ENCODE measurements at places on chromosomes 5 and 9. TPM values are rescaled to one million over a fixed set of nuclear protein-coding genes. Genes with fewer than 3 reads are reported as not detected.

GRCh38 chr9:100322954-100323536 is 29.7 kb downstream of the TEX10 start:
- no peak for DNase-seq

The MED10 gene
- 30.3 TPM for total RNA-seq

The MIER3 gene
- 20.1 TPM for total RNA-seq

- no peak for DNase-seq
Observed at GRCh38 chr9:137789295-137789895, 88.2 kb upstream of the CACNA1B start.

GRCh38 chr9:95552814-95553546 is 36.2 kb upstream of the PTCH1 start:
- DNase-seq: no peak

DNA sequence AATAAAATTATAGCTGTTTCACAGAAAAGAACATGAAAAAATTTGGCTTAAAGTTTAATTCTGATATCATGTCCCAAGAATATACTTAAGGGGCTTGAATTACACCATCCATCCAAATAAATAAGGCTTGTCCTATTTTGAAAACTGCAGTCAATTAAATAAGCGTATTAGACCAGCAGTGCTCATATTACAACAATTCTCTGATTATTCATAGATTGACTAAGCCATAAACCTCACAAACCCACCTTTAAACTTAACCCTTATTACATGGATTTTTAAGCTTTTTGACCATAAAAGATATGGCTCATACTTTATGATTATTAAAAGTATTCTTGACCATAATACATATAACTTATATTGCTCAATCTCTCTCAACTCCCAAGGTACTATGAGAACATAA is 127.9 kb downstream of the ELAVL2 start:
- no peak for DNase-seq

The PURA gene
- total RNA-seq: 32.4 TPM

DNA sequence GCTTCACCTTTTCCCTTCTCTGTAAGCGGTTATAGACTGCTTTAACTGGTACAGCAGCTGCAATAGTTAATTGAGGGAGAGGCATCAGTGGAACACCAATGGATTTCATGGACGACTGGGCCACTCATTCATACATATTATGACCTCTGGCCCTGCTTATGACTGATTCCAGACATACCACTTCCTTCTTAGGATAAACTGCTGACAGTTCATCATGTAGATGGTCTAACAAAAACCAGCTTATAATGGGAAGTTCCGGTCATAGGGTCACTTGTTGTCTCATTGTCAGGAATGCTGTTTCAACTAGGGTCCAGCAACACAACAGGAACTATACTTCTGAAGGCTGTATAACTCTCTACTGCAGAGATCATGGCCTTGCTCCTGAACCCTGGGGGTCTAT is 265.2 kb upstream of the RASA1 start:
- DNase-seq: no peak

DNA sequence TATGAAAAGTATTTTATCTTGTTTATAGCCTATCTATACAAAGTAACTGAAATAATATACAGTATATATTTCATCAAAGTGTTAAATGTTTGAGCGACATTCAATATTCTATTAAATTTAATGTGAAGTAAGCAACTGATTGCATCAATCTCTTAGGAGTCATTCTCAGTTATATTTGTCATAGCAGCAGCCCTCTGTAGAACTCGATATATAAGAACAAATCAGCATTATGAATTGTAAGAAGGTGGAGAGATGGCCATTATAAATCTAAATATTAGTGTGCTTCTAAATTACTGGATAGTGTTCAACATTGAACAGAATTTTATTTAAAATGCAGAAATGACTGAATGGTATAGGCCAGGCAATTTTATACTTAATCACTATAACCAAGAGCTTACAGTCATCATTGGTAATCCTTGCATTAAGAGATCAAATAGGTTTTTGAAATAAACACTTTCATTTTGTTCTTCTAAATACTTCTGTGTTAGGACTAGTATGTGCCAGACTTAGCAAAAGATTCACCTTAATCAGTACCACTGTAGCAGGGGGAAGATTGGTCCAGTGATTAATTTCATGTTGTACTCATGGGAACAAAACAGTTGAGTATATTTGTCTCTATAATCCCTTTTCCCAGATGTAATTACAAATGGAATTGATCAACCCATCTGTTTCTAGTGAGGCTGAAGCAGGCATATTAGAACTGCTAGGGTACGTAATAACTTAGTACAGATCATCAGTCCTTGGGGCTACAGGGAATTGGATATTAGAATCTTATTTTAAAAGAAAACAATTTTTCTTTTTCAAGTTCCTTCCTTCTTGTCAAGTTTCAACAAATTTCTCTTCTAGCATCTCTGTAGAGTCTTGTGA is 108.3 kb upstream of the TYRP1 start:
- DNase-seq: no peak

The DNAJB5 gene
- total RNA-seq: 6.0 TPM

DNA sequence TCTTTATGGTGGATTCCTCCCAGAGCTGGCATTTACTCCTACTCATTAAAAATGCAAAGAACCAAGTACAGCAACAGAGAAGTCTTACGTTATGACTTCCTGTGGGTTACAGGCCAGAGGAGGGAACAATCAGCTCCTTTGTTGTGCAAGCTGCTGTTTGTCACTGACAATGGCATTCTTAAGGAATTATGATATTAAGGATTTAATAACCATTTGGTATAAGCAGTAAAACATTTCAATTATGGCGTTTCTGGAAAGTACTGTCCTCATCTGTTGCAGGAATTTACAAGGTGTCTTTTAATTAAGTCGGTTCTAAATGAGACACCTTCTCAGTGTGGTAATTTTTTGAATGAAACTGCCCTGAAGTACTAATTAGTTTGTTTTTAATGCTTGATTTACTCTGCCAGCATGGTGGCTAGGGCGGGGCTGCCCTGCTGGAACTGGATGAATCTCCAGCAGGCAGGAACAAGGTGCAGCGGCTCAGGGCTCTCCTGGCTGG is 49.1 kb upstream of the VDAC1 start:
- no peak for DNase-seq

- no peak for DNase-seq
Observed at GRCh38 chr5:52731274-52732027, 56.3 kb upstream of the ITGA1 start.

GRCh38 chr9:115261656-115262081 is 143.7 kb upstream of the TNC start:
- no peak for DNase-seq

DNA sequence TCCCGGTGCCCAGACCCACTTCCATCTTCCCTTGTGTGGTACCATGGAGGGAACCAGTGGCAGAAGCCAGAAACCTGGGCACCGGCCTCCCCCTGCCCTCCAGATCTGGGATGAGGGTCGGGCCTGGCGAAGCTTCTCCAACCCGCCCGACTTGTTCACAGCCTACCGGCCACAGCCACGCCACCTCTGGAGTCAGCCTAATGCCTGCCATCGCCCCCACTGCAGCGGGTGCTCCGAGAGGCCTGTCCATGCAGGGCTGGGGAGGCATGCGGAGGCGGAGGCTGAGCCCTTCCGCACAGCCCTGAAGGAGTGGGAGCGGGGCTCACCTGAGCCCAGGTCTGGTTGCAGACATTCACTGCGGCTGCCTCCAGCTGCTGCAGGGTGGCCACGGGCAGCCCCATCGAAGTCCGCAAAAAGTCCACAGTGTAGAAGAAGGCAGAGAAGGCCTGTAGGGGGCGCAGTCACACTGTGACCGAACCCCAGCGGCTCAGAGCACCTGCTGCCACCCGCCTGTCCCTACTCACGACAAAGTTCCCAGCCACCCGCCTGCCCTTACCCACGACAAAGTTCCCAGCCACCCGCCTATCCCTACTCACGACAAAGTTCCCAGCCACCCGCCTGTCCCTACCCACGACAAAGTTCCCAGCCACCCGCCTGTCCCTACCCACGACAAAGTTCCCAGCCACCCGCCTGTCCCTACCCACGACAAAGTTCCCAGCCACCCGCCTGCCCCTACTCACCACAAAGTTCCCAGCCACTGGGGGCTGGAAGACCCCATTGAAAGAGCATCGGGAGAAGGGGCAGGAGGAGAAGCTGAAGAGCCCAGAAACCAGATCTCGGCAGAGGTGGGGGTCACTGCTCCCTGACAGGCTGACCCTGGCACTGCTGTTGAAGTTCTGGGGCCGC is 3.8 kb upstream of the NPDC1 start:
- no peak for DNase-seq

All from lower lobe of right lung (tissue), 2 donors.